ENCODE measurements at places on chromosomes 16 and 17.
A peak's percentile ranks its signal among the peaks of the same experiment; 100 is the strongest.

GRCh38 chr16:49556606-49557446, 183.2 kb downstream of the C16orf78 start:
- peak; percentile 99 for DNase-seq

DNA sequence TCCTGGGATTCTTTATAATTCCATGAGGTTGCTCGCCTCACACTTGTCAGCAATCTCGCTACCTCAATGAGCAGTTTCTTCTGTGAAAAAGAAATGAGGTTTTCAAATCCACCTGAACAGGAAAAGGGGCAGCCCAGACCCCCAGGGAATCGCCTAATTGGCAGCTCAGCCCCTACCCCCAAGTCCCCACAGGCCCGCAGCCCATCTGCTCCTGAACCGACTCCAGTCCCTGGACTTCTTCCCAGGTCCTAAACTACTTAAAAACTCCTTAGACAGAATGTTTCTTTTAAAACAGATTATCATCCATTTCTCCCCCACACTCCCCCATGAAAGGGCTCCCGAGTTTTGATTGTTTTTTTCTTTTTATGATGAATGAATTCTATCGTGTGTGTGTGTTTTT, 89.8 kb downstream of the PMP22 start:
- peak; percentile 5 for DNase-seq

DNA sequence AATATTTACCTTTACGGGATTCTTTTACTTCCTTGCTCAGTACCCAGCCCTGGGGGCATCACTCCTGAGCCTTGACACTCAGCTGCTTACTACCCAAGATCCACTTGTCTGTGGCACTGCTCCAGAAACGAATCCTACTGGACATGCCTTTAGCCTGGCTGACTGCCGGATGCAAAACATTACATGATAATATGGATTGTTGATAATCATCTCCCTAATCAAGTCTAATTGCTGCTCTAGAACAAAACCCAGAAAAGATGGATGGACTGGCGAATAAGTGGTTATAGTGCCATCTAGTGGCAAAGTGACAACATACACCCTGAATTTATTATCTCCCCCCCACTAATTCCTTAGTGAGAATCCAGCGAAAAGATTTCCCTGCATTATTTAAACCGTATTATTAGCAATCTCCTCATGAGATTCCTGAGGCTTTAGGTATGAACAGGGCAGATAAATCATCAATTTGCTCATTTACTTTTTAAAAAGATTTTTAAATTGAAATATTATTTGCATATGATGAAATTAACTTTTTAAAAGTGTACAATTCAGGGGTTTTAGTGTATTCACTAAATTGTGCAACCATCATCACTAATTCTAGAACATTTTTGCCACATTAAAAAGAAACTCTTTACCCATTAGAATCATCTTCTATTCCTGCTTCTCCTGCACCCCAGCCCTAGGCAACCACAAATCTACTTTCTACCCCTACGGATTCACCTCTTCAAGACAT, 61.6 kb downstream of the RGS9 start:
- peak; percentile 77 for DNase-seq

GRCh38 chr17:16881239-16881924, 90.5 kb downstream of the TNFRSF13B start:
- DNase-seq = no peak

DNA sequence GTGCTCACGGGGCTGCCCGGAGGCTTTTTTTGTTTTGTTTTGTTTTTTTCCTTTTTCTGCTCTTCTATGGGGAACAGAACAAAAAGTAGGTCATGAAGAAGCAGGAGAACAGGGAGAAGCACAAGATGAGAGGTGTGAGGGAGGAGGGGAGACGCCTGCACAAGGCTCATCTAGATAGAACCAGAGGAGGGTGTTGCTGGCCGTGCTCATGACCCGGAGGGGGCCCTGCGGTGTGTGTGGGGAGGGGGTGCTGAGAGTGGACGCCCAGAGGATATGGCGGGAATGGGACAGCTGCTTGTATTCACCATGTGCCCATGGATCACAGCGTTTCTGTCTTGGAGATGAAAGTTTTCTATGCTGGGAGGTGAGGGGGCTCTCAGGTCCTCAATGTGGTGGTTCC, 183.7 kb downstream of the FOXL1 start:
- no peak for DNase-seq

DNA sequence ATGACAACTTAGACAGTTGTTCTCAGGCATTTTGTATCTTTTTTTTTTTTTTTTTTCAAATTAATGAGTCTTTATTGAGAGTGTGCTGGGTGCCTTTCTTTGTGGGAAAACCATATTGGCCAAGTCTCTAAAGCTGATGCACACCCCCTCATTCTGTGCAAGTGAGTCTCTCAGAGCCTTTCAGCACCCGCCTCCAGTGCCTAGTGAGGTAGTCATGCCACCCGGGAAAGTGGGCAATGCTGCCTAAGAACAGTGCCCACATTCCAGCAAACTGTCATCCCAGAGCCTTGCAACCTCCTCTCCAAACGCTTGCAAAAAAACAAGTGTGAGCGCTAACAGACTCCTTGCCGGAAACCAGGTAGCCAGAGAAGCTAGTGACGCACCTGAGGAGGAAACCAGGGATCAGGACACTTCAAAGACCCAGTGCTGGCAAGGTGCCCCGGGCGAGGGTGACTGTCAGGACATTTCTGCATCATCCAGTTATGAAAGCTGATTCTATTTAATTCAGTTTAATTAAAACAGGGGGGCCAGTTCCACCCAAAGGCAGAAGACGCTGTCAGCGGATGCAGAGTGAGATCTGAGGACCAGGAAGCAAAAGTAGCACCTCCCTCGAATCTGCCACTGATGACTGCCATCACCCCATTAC, 34.9 kb downstream of the SMARCE1 start:
- no peak for DNase-seq

DNA sequence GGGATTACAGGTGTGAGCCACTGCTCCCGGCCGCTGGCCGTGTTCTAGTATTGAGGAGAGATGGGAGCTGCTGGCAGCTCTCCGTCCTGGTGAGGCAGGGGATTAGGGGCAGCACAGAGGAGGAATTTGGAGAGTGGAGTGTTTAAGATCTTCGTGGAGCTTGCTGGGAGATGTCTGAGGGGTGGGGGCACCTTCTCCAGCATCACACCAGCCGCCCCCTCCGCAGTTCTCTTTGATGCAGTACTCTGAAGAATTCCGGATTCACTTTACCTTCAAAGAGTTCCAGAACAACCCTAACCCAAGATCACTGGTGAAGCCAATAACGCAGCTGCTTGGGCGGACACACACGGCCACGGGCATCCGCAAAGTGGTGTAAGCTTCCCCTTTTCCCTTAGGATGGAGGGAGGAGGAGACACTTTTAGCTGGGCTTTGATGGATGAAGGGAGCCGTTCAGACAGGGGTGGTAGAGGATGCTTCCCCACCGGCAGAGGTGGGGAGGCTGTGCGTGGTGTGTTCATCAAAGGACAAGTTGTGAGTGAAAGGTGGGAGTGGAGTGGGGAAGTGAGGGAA, 11.9 kb downstream of the ITGAM start:
- no peak for DNase-seq

DNA sequence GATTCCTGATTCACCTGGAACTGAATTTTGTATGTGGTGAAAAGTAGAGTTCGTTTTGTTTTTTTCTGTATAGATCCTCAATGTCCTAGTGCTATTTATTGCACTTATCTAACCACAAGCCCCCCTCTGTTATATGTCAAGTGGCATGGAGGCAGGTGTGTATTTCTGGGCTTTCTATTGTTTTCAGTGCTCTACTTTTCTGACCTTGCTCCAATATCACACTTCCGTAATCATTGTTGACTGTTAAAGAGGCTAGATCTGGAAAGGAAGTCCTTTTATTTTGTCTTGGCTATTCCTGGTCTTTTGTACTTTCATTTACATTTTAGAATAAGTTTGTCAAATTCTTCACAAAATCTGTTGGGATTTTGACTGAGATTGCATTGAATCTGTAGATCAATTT, 26.8 kb upstream of the FBXO47 start:
- DNase-seq = no peak

- DNase-seq = no peak
Observed at GRCh38 chr16:81752225-81752875, 26.7 kb upstream of the PLCG2 start.

DNA sequence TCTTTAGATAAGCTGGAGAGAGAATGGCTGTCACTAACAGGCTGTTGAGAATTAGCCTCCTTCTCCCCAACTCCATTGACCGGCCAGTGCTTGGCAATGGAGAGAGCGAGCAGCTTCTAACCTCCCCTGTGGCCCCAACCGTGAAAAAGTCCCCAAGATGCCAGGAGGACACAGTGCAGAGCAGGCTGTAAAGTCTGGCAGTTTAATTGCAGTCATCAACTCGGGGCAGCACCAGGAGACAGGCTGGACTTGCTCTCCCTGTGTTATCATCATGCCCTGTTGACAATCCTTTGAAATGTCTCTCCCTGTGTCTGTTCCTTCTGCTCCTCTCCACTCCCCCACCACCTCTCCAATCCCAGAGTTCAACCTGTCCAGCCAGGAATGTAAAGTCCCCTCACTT, 705 bp upstream of the CDRT4 start:
- DNase-seq = no peak

DNA sequence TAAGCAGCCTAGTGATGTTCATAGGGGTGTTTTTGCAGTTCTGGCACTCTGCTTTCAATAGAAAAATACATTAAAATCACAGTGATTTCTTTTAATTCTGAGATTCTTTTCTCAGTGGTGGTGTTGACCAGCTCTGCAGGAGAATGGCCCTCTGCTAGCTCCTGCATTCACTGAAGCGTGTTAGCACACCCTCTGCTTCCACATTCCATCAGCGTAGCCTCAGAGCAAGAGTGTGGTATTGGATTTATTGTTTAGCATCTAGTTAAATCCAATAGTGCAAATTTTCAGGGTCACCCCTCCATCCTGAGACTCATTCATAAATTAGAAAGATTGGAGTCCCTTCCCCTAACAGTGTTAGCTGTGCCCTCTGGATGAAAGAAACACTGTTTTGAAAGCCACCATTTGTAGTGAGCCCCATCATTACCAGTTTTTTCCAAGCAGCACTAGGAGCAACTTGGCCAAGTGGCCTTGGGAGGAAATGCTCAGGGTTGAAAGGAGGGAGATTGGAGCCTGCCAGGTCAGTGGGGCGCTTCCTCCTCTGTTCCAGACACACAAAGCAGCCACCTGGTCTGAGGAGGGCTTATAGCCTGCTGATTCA, 45.7 kb downstream of the B9D1 start:
- no peak for DNase-seq

DNA sequence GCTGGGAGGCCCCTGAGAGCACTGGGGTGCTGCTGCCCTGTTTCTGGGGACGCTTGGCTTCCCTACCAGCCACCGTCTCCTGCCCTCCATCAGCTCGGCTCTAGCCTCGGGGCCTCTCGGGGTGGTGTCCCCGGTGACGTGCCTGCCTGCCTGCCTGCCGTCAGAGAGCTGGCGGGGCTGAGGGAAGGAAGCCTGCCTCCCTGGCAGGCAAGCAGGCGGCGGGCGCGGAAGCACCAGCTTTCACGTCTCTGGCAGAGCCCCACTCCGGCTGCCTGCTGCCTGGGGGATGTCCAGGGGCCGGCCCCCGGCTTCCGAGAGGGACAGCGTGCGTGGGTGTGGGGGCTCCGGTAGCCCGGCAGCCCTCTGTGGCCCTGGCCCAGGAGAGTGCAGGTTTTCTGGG, 9.3 kb downstream of the CENPX start:
- no peak for DNase-seq

DNA sequence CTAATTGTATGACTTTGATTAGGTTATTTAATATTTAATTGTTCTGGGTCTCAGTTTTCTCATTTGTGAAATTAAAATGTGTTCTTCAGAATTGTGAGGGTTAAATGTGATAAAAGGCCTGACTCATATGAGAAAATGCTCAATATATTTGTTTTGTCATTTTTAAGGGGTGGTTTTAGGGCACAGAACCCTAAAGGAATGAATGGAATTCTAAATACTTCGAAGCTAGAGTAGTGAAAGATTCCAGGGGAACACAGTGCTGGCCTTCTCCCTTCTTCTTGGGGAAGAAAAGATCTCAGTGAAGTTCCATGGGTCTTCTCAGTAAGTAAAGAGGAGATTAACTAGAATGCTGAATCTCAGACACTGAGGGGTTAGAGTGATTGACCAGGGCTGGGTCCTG, 3.9 kb upstream of the SMPD3 start:
- DNase-seq = no peak

- no peak for DNase-seq
Observed at GRCh38 chr16:10961231-10961630, 16.9 kb downstream of the CLEC16A start.

- no peak for DNase-seq
Observed at GRCh38 chr16:87765473-87765775, 362 bp downstream of the KLHDC4 start.

- no peak for DNase-seq
Observed at GRCh38 chr16:28585674-28586073, 11.2 kb downstream of the SULT1A2 start.
